ENCODE measurements at places on chromosomes 2 and 18.

- no peak for DNase-seq
Observed at GRCh38 chr18:60987963-60988362, 345.3 kb upstream of the CDH20 start.

DNA sequence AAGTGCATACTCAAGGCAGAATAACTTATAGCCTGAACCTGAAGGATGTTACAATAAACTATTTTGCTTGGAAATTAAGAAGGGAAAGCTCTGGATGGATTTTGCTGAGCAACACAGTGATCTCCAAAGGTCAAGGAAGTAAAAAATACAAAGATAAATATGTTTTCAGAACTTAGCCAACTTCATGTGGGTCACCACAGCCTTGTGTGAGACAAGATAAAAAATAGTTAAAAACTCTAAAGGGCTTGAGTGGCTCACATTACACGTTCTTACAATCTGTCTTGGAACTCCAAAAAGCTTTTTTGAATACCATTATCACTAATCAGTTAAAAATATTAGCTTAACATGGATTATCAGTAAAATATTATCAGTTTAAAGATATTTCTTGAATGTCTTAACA lies 28.9 kb upstream of the MTX2 start:
- no peak for DNase-seq

DNA sequence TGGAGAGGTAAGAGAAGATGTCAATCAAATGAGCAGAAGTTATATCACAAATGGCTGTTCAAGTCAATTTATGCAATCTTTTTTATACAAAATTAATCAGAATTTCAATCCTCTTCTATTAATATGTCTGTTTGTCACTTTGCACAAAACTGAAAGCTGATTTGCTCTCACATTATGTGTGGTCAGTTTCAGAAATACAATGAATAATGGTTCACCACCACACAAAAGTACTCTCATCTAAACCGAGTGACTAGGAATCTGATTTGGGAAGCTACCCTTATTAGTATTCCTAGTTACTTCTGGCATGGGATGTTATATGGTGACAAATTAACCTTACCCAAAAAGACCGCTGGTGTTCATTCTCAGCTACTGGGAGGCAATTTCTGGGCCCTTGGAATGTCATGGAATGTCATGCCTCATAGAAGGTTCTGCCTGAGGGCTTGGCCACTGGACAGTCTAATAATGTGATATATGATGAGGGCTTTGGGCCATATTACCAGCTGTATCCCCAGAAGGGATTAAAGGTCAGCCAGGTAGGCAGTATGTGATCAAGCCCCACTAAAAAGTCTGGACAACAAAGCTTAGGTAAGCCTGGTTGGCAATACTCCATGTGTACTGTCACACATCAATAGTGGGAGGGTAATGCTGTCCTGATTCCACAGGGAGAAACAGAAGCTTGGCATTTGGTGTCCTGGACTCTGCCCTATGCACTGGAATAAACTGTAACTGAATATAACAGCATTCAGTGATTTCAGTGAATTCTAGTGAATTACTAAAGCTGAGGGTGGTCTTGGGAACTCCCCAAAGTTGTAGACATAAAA lies 113.2 kb downstream of the PIGN start:
- DNase-seq = no peak

DNA sequence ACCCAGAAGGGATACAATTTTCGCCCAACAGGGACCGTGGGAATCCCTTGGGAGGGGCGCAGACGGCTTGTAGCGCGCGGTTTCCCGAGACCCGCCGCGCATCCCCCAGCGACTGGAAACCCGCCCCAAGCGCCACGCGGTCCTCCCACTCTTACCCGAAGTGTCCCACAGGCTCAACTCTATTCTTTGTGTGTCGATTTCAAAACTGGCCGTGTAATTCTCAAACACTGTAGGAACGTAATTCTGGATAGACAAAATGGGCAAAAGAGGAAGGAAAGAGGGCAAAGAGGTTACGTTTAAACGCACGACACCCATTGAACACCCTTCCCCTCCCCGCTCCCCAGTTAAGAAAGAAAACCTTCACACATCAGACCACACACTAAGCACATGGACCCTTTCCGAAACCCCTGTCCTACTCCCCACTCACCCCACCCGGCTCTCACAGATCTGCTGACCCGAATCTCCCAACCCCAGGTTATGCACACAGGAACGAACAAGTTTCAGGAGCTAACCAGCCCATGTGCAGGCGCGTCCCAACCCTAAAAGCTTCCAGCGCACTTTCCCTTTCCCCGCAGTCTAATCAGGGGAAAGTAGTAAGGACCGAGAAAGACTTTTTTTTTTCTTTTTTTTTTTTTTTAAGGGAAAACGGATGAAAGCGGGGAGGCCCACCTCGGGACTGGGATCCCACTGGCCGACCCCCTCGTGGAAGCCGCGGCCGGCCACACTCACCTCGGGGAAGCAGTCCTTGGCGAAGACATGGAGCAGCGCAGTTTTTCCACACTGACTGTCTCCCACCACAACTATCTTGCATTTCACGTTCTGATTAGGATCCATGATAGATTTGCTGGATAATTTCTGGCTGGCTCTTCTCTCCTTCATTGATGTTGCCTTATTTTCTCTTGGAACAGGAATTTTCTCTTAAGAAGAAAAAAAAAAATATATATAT lies 655 bp downstream of the RND3 start:
- no peak for DNase-seq

DNA sequence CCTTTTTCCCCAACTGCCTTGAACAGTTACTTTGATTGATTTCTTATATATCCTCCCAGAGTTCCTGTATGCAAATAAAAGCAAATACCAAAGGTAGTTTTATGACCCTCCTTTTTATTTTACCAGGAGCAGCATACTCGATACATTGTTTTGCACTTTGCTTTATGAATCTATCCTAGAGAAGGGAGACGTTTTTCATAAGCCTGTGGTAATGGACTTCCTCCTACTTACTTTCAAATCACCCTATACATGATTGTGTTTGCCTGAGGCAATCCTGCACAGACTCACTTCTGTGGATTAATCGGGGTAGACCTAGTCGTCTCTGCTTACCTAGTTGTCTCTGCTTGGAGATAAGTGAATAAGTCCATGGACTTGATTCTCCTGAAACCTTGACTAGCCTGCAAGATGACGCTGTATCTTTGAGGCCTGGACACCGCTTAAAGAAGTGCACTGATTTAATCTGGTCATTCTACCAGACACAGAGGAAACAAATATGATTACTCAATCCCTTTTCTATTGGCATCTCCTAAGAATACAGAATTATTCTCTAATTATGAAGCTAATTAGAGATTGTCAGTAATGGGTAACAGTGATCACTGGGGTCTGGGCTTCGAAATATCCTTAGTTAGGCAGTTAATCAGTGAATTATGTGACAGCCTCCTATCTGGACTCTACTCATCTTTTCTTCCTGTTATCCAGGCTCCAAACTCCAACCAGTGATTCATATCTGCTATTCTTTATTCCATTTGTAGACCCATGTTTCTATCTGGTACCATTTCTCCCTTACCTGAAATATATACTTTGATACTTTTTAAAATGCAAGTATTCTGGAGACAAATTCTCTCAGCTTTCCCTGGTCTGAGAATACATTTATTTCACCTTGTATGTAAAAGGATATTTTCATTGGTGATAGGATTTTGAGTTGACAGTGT lies 447.4 kb upstream of the TRIB2 start:
- no peak for DNase-seq

DNA sequence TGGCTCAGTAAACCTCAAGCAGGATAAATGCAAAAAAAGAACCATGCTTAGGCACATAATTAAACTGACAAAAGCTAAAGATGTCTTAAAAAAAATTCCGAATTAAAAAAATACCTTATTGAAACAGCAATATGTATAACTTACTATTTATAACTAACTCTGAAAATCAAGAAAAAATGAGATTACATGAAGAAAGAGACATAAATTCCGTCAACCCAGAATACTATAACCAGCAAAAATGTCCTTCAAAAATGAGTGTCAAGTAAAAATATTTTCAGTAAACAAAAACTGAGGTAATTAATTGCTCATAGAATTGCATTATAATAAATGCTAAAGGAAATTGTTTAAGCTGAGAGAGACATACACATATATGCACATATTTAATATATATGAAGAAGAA lies 474.5 kb upstream of the SYT4 start:
- DNase-seq = no peak

DNA sequence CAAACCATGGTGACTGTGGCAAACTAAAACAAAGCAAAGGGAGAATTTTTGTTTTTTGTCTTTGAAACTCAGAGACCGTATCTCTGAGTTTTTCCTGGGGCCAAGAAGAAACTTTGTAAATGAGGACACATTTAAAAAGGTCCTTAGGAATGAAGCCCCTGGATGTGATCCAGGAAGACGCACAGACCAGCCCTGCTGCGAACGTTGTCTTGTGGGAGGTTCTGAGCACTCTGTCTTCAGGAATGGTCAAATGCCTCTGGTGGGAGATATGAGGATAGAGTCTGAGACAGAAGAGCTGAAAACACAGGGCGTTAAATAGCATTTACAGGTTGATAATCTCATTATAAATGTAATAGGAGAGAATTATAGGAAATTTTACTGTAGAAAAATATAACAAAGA lies 893.5 kb upstream of the KLHL29 start:
- DNase-seq = no peak

DNA sequence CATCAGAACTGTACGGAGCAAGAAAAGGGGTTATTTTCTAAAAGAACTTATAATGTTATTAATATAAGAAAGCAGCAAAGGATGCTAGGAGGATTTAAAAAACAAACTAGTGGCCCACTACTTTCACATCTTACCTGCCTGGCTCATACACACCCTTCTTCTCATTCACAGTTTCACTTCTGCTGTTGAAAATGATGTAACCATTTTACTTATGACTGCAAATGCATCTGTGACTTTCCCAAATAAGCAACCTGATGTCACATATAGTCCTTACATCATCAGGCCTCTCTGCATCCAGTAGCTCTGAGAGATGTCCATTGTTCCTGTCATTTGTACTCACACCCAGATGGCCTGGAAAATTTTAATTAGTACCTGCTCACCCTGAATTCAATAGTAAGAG lies 101.8 kb upstream of the MYO3B start:
- no peak for DNase-seq

GRCh38 chr2:207227062-207227748 lies 61.5 kb upstream of the KLF7 start:
- no peak for DNase-seq

DNA sequence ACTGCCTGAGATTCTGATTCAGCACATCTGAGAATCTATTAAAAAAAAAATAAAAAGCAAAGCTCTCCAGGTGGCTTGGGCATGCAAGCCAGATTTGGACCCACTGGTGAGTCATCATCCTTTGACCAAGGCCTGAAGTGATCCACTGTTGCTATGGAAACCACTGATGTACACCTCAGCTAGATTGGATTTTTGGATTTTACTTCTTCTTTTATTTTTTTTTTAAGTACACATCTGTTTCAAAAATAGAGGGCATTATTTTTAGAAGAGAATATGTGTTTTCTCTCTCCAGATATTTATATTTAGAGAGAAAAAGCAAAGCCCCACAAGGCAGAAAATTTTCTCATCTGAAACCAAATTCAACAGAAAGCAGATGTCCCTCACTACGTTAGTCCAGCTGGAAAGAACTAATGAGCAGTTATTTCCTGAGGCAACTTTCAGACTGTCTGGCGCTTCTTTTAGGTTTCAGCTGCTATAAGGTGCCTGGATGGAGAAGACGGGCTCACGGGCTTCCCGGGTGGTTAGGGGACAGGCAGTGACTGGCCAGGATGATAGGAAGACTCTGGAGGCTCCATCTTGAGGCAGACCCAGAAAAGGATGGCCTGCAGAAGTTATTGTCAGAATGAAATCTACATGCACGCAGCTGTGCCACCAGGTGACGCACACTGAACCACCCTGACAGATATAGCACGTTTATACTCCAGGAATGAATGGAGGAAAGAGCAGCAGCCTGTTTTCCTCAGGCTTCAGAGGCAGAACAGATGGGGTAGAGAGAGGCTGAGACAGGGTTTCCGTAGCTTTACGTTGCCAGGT lies 50.5 kb downstream of the MRPL35 start:
- no peak for DNase-seq

- DNase-seq = peak; percentile 21
Observed at GRCh38 chr18:23487738-23488570, 15.4 kb upstream of the RMC1 start.

DNA sequence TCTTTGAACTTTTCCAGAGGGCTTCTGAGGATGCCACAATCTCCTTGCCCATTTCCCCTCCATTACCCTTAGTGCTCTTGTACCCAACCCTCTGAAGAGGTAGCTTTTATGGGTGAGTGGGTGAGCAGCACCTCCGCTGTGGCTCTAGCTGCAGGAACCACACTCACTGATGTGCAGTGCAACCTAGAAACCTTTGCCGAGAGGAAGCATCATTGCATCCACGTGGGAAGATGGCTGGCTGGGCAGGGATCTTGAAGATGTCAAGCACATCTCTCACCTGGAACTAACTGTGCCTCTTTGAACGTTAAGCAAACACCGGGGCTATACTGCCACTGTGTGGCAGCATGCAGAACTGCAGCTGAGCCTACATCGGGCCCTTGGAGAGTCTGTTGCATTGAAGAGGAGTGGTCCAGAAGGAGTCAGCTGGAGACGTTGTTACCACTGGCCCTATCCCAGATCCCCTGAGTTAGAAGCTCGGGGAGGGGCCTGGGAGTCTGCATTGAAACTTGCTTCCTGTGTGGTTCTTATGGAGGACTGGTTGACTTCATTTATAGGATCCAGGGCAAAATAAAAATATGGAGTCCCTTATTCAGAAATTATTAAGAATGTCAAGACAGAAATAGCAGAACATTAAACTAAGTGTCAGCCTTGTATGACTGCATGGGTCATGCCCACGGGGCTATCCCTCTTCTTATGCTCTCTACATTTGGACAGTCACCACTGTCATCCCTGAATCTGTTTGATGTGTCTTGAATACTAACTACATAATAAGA lies 28.7 kb downstream of the IGFBP5 start:
- peak; percentile 46 for DNase-seq

GRCh38 chr2:239264838-239265651 lies 135.8 kb downstream of the HDAC4 start:
- DNase-seq = peak; percentile 86

DNA sequence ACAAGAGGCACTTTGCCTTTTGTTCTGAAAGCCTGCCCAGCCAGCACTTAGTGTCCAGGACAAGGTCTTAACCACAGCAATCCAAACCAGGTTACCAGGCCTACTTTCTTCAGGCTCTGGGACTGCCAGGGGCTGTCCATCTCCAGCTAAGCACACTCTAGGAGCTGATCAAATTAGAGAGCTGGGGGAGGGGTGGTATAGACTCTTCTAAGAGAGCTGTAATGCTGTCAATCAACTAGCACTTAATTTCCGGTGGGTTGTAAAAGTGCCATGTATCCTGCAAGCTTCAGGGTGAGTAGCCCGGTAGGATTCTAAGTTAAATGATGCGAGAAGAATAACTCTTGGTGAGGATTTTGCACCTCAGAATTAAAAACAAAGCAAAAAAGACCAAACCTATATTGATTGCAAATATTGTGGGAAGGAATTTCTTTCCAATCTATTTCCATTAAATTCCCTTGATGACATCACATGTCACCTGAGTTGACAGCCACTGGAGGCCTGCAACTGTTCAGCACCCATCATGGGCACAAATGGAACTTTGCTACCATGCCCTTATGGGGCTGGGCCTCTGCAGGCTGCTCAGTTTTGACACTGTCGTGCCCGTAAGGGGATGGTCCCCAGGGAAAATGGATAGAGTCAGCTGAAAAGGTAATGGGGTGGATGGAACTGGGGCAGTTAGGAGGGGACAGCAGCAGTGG lies 8.7 kb upstream of the COX7A2L start:
- DNase-seq = no peak

GRCh38 chr2:191486584-191487320 lies 191.2 kb upstream of the NABP1 start:
- DNase-seq = no peak
